ENCODE measurements at places on chromosomes 3 and 15.

DNA sequence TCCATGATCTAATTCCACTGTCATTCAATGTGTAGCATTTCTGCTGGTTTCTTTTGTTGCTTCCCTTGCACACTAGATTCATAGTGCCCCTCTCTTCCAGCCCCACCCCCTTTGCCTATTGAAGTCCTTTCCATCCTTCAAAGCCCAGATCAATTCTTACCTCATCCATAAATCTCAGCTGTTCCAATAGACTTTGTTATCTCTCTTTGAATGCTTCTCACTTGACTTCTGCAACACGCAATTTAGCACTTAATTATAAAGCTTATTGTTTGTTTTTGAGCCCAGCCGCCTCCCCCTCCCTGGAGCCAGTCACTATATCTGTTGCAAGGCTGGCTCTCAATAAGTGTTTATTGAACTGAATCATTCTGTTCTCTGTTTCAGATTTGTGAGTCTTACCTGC, 174.6 kb upstream of the TBL1XR1 start:
- no peak for DNase-seq

- peak; percentile 43 for DNase-seq
Measured at GRCh38 chr3:101685870-101686307, 629 bp downstream of the RPL24 start.

- peak; percentile 74 for DNase-seq
Measured at GRCh38 chr3:32947789-32948238, 3.6 kb upstream of the CCR4 start.

- no peak for DNase-seq
Measured at GRCh38 chr15:65405791-65406423, 16.8 kb downstream of the IGDCC4 start.

DNA sequence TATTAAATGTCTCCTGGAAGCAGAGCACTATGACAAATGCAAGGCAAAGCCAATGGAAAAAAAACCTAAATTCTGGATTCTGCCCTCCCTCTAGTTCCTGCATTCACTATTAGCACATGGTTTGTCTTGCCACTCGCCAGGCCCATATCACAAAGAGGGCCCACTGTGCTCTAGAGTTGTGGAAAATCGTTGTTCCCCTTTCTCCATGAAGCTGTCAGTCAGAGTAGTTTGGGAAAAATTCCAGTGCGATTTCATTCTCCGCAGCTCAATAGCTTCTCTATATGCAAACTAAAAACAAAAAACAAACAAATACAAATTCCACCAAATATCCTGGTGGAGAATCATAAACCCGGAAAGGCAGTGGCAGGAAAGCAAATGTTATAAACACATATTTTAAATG, 77.3 kb downstream of the RORA start:
- DNase-seq: no peak

DNA sequence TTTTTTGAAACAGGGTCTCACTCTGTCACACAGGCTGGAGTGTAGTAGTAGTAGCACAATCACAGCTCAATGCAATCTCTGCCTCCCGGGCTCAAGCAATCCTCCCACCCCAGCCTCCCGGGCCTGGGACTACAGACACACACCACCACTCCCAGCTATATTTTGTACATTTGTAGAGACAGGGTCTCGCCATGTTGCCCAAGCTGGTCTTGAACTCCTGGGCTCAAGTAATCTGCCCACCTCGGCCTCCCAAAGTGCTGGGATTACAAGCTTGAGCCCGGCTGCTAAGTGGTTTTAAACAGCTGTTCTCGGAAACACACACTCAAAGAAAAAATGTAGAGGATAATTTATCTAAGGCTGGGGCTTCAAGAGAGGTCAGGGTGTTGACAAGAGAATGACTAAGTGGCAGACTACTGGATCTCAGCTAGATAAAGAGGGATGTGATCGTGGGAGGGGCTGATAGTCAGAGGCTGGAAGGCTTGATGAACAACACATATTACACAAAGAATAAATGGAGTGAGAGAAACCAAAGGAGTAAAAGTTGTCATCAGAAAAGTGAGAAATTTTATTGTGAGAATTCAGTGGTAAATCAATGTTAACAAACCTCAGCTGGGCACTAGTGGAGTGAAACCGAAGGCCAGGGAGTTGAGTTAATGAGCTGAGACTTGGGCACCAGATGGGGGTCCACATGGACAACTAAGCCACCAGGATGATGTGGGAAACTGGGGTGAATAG, 6.7 kb downstream of the CCR5AS start:
- DNase-seq: peak; percentile 55

- no peak for DNase-seq
Measured at GRCh38 chr3:10518506-10519150, 13.2 kb upstream of the ATP2B2 start.

DNA sequence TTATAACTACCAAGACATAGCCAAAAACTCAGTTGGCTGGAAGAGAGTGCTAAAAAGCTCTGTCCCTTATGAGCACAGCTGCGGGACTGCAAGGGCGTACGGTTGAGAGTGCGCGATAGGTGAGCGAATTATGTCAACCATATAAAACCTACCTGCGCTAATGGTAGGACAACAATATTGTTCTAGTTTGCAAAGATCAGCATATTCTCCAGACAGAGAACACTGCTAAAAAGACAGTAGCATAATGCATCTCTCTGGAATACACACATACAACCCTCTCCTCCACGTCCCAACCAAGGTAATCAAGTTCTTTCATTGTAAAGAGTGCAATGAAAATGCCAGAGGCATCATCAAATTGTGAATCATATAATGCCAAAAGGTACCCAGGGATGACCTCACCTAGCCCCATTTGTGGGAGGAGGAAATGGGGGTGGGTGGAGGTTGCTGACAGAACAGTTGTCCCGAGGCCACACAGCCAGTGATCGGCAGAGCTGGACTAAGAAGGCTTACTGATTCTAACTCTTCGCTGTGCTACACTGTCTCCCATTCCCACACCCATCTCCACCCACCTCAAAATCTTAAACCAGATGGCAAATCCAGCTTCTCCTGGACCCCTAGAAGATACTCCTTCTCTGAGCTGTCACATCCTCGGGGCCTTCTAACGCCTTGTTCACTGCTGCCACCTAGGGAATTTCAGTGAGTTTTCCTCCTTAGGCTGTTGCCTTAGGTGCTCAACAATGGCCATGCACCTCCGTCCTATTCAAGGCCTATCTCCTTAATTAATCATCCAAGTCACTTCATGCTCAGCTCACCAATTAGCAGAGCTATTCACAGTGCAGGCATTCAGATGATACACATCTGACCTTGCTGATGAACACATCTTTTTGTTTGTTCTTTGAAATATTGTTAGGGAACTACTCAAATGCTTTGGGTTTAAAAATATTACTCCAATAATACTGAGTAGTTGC, 60.7 kb downstream of the RPL22L1 start:
- DNase-seq: peak; percentile 86

DNA sequence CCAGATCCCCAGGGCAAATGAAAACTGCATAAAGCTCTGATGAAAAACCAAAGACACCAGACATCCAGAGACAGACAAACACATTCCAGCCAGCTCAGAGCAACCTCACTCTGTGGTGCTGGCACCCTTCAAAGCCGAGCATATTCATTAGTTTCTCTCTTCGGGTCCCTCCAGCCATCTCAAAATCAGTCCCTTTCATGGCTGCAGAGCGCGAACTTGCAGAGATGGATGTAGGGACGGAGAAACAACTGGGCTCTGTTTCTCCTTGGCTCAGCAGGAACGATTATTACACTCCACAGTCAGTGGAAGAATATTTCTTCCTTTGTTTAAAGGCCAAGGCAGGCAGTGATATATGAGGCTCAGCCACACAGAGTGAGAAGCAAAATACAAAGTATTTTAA, 50.4 kb upstream of the SYN2 start:
- no peak for DNase-seq

DNA sequence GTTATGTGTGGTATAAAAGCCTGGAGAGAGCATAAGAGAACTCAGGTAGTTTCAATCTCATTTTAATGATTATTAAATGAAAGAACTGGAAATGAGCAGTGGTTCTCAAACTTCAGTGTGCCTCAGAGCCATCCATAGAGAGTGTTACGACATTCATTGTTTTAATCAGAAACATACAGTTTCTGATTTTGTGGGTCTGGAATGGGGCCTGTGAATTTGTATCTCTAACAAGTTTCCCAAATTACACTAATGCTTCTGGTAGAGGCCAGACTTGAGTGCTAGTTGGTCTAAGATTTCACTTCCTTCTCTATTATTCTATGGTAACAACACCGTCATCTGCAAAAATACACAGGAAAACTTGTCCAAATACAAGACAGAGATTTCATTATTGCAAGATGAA, 292.0 kb upstream of the NECTIN3 start:
- DNase-seq: no peak

- peak; percentile 89 for DNase-seq
Measured at GRCh38 chr15:70741107-70741531, 22.2 kb downstream of the UACA start.

- no peak for DNase-seq
Measured at GRCh38 chr3:126399351-126399735, 4.6 kb downstream of the CFAP100 start.

DNA sequence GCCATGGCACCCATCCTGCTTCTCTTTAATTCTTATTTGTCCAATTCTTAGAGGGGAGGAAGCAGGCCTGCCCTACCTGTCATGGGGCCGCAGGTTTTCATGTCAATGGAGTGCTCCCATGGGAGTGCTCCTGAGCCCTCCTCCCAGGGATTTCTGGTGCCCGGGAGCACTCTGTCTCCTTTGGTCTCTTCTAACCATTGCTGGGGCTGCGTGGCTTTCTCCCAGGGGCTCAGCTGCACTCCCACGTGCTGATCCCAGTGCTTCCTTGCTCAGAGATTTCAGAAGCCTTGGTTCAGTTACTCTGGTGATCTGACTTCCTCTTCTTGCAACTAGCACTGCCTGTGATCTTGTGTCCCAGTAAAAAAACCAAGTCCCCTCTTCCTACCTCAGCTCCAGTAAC, 68.0 kb upstream of the ARL8B start:
- no peak for DNase-seq

DNA sequence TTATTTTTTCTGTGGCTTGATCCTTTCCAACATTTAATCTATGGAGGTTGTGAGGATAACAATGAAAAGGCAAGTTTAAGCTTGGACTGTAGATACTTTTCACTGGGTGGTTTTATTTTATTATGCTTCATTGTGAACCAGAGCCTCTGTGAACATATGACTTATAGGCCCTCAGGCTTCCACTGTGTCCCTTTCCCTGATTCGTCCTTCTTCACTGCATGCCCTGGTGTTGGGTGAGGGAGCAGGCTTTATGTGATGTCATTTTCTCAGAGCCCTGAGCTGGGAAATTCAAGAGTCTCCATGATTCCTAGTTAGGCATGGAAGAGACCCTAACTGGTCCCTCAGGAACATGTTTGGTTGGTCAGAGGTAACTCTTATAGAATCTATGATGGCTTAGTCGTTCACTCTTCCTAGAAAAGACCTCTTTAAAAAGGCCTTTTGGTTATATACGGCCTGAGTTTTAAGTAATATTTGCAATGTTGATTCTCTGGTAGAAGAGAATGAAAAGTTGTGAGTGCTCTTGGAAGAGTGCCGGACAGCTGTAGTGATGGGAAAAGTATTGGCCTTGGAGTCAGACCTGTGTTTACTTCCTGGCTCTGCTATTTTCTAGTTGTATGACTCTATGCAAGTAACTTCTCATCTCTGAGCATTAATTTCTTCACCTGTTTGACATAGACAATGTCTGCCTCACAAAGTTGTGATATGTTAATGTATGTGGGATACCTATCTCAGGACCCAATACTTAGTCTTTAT, 168.4 kb downstream of the LPP start:
- no peak for DNase-seq

GRCh38 chr15:73385205-73385604, 16.4 kb upstream of the HCN4 start:
- DNase-seq: no peak

- DNase-seq: no peak
Measured at GRCh38 chr15:44810237-44810636, 73.9 kb downstream of the TRIM69 start.
